ENCODE measurements at places on chromosomes 5 and 9.

- DNase-seq: no peak
Observed at GRCh38 chr9:14165376-14166035, 148.4 kb downstream of the NFIB start.

DNA sequence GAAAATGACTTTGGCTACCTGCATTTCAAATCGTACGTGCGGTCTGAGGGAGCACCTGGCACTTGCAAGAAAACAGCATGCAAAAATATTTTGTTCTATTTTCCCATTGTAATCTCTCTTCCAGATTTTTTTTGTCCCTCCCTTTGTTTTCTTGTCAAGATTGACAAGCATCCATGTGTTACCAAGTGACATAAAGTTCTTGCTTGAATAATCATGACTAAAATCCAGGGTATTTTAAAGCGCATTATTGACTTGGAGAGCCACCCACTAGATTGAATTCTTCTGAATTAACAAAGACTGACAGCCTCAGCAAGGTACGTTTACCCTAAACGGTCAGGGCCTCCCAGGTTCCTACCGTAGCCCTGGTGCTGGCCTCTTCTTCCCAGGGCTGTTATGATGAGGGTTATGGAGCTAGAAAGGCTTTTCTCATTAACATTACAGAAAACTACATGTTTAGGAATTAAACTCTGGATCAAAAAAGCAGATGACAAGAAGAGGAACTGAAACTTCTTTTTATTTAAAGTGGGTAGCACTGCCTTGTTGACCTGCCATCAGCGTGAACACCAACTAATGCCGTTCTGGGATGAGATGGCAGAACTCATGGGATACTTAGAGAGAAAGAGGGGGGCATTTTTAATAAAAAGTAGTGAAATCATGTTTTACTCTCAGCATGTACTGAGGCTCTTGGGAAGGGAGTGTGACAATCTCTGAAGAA, 297.0 kb downstream of the EFNA5 start:
- DNase-seq: no peak

GRCh38 chr5:138975098-138975847, 100.1 kb upstream of the LRRTM2 start:
- no peak for DNase-seq

DNA sequence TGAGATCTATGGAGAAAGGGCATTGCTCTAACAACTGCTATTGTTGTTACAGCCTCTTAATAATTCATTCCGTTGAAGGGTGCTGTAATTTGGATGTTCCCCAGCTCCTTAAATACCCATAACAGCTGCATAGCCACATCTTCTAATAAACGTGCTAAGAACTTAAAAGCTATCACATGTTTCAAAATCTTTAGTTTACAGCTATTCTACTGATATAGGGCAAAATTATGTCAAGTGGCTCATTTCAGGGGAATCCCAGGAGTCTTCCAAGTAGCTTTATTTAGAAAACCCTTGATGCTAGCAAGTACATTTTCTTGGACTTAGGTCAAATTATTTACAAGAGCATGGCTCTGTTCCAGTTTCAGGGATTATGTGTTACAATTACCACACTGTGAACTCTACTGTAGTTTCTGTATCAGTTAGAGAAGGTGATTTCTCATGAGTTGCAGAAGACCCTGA, 990.4 kb upstream of the ACO1 start:
- no peak for DNase-seq

- DNase-seq: no peak
Observed at GRCh38 chr5:151647320-151647861, 39.3 kb downstream of the SPARC start.

DNA sequence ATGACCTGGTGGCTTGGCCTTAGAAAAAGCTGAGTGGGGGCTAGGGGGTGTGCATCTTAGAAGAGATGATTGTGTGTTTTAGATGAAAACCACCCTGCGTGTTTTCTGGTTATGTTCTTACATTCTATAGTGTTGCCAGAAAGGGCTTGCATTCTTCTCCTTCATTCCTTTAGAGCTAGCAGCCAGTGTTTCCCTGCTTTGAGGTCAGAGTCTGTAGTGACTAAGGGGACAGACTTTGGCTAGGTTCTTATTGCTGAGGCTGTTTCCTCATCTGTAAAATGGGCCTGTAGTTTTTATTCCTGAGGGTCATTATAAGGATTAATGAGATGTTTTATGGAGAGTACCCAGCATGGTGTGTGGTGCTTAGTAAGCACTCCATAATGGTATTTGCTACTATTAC, 6.4 kb downstream of the MAST4 start:
- no peak for DNase-seq

DNA sequence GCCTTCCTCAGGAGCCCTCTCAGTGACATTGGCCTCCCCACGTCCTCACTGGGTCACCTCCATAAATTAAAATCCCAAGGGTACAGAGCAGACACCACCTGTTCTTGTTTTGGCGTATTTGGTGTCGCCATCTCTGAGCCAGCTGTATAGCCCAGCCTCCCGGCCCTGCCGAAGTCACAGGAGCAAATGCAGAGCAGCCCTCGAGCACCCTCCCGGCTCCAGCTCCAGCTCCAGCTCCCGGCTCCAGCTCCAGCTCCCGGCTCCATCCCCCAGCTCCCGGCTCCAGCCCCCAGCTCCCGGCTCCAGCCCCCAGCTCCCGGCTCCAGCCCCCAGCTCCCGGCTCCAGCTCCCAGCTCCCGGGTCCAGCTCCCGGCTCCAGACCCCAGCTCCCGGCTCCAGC, 74.3 kb downstream of the ZNF354C start:
- DNase-seq: no peak

DNA sequence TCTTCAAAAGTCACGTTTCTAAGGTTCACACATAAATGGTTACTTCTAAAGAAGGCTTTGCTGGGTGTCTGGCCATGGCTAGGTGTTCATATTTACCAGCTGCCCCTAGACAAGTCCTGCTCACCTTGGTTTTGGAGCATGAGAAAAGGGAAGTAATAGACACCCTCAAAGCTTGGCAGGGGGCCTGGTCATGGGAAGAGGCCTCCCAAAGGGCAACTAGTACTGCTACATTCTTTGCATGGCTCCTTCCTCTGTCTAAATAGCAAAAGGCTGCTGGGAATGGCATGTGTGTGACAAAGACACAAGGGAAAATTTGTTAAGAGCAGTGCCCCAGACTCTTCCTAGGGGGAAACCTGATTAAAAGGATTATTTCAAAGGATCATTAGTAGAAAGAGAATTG, 93.4 kb downstream of the NRG2 start:
- DNase-seq: no peak

DNA sequence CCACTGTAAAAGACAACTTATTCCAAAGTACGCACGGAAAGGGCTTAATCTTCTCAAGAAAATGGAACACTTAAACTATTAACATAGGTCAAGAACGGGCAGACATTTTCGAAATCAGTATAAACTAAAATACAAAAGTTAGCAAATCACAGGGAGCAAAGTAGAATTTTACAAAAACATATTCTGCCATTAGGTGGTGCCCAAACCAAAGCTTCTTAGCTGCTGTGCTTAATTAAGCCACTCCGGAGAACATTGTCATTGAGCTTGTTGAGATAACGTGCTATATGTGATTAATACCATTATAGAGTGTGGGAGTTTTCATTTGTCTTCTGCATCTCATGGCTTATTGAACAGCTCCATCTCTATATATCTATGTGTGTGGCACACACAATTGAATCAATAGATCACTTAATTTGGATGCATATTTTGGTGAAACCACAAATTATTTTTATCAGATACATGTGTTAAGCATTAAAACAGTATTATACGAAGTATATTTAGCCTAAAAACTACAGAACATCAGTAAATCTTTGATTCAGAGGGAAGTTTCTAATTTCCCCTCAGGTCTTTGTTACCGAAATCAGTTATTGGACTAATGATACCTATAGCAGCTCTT, 23.4 kb downstream of the UBLCP1 start:
- peak; percentile 7 for DNase-seq

DNA sequence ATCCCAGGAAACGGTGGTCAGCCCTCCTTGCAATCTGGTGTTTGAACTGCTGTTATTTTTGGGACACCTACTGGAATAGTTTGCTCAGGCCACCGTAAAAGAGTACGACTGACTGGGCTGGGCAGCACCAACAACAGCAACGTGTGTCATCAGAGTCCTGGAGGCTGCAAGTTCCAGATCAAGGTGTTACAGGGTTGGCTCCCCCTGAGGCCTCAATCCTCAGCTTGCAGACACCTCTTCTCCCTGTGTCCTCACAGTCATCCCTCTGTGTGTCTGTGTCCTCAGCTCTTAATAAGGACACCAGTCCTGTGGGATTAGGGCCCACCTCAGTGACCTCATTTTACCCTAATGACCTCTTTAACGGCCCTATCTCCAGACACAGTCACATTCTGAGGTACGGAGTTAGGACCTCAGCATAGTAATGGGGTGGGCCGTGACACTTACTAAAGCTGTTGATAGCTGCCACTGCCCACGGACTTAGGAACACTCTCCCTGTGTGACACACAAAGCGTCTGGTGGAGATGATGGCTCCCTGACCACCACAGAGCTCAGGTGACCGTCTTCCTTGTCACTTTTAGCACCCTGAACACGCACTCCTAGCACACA, 16.8 kb downstream of the GLT6D1 start:
- DNase-seq: no peak

DNA sequence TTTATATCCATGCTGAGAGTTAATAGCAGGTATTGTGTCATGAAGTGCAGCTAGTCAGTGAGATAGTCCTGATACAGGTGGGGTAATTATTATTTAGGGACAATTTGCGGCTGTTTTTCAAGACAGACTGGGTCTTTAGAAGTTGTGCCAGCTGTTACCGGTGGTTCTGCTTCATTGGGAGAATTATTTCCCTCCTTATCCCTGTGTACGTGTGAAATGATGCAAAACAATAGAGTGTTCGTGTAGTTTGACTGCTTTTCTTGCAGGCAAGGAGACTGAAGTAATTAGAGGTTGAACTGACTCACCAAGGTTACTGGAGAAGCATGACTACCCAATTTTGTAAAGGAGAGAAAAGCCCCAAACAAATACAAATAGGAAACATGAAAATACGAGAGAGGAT, 101.7 kb downstream of the ARRDC3 start:
- no peak for DNase-seq

GRCh38 chr5:7473668-7474215, 77.8 kb downstream of the ADCY2 start:
- no peak for DNase-seq

- DNase-seq: peak; percentile 30
Observed at GRCh38 chr5:65480306-65480865, 1.3 kb downstream of the ADAMTS6 start.

DNA sequence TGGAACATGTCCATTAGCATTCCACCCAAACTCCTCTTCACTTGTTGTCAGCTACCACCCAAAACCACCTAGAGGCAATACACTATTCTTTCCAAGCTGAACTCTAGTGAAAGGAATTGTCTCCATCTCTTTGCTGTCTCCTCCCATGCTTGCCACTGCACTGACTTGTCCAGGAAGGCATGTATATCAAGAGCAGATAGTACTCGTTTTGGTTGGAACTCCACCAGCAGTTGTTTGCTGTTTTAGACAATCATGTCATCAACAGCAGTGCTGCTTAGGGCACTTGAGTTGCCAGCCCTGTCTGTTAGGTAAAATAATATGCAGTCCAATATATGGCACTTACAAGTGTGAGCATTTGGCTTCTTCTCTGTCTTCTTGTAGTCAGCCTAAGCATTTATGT, 80.0 kb upstream of the SAP30L start:
- no peak for DNase-seq

- no peak for DNase-seq
Observed at GRCh38 chr5:3006961-3007551, 255.6 kb upstream of the IRX2 start.

DNA sequence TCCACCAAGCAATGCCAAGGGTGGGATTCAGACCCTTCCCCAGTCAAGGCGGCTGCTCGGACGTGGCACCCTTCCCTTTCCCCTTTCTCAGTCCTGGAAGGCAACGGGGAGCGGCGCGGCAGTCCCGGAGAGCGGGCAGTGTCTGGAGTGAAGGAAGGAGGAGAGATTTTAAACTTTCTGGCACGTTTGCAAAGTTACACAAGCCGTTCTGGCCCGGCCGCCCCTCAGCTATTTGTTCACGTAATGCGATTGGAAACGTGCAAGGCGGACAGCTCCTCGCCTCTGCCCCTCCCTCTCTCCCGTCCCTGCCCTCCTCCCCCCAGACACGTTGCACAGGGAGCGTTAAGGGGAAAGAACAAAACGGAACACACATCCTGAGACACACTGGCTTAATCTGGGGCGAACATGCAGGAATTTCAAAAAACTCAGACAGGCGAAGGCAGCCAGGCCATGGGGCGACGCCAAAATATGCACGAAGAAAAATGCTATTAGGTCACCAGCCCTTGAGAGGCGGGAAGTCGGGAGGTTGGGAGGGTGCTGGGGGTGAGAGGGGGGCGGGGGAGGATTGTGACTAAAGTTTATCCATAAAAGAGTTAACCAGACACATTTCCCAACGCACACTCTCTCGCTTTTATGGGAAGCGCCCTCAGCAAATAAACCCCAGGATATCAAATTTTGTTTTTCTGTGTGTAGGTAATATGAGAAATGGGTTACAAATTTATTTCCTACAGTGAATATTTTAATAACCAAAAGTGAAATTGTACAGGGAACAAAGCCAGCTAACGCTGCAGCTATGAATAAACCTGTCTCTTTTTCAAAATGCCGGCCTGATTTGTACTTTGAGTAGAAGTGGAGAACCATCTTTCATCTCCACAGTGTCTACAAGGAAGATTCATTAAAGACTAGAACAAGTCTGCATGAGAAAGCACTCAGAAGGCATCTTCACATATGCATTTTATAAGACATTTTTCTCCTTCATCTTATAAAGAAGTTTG, at the start of gene LOX:
Gene LOX, minus strand, starts transcription at position 144 of the 995 bp plus-strand sequence. CDS start 274 bp downstream, outside the sequence.
- no peak for DNase-seq

GRCh38 chr9:31839273-31839672, 545.2 kb upstream of the ACO1 start:
- no peak for DNase-seq

- no peak for DNase-seq
Observed at GRCh38 chr9:133758228-133758627, 20.1 kb upstream of the SARDH start.

- no peak for DNase-seq
Observed at GRCh38 chr5:2110137-2110933, 227.6 kb upstream of the IRX4 start.

DNA sequence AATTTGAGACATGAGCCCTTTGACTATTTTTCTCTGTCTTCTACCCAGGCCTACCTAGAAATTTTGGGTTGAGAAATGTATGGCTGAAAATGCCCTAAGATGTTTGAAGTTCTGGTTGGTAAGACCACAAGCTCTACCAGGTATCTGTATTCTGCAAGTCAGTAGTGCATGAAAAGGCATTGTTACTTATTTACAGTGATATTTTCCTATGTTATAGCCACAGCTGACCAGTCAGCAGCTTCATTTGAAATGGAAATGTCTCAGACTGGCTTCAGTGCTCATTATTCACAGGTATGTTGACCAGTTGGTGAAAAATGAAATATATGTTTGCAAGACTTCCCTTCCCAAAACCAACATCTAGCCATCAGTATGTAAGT, 91.9 kb upstream of the ITGA2 start:
- no peak for DNase-seq

- no peak for DNase-seq
Observed at GRCh38 chr9:3497401-3497800, 28.4 kb downstream of the RFX3 start.

GRCh38 chr5:157944077-157944633, 85.2 kb upstream of the CLINT1 start:
- no peak for DNase-seq

GRCh38 chr5:133610489-133611356, 1.6 kb downstream of the FSTL4 start:
- DNase-seq: peak; percentile 64

- no peak for DNase-seq
Observed at GRCh38 chr5:132389051-132389331, 19.5 kb downstream of the SLC22A5 start.

Data from activated T-cell treated with anti-CD3 and anti-CD28 coated beads, Interleukin-2, amount 50 U/mL, for 72 hours (primary cell).